ENCODE measurements at places on chromosomes 11 and 22.

DNA sequence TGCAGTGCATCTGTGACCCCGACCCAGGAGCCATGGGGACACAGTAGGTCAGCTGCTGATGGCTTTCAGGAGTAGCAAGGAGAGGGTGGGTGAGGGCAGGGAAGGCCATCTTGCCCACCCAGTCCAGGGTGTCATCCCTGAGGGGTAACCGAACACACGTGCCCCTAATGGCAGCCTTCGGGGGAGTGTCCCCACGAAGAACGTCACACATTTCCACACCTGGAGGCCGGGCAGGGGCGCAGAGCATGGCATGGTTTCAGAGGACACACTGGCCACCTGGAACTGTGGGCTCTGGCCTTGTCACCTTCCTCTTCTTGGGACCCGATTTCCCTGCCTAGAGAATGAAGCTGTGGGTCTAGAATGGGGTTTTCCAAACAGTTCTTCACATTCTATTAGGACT is 19.4 kb upstream of the BAIAP2L2 start:
- no peak for DNase-seq

DNA sequence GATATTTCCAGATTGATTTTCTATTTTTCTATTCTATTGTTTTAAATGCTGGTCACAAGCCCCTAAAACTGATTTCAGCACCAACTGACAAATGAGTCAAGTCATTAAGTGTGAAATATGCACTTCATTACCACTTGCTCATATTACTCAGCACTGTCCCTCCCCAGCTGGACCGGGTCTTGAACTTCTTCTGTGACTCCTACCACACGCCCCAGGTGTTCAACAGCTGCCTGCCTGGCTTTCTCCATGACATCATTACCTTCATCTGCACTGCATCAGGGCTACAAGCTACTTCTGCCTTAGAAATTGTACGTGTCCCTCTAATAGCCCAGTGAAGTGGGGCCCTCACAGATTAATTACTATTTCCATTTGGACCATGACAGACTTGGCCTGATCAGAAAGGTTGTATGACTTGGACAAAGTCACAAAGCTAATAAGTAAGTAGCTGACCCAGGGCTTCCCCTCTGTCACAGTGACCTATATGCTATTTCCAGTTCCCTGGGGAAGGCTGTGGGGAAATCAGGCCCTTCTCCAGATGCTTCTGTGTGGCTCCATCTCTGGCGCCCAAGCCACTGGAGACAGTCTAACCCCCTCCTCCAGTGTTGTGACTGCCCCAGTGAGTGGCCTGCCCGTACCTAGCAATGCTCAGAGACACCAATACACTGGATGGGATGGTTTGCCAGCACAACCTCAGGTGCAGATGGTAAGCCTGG is 18.1 kb downstream of the TBC1D10A start:
- DNase-seq, result no peak

DNA sequence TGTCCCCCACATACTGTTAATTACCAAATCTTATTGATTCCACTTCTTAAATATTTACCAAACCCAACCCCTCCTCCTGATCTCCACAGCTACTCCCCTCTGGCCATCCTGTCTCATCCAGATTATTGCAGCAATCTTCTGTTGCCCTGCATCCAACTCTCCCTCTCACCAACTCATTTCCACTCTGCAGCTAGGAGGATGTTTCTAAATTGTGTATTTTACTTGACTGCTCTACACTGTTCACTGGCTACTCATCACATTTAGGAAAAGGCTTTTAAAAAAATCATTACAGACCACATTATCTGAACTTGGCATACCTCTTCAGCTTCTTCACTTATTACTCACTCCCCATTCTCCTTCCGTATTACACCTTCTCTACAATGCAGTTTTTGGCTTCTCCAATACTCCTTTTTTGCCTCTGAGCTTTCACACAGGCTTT is 117.9 kb downstream of the ATG16L2 start:
- DNase-seq, result no peak

- DNase-seq, result no peak
Measured at GRCh38 chr11:117792992-117793391, 4.0 kb downstream of the DSCAML1 start.

- no peak for DNase-seq
Measured at GRCh38 chr11:96199563-96200025, 143.4 kb downstream of the MAML2 start.

- no peak for DNase-seq
Measured at GRCh38 chr22:36081023-36081431, 52.4 kb upstream of the RBFOX2 start.

- no peak for DNase-seq
Measured at GRCh38 chr11:113667801-113668200, 38.3 kb downstream of the TMPRSS5 start.

DNA sequence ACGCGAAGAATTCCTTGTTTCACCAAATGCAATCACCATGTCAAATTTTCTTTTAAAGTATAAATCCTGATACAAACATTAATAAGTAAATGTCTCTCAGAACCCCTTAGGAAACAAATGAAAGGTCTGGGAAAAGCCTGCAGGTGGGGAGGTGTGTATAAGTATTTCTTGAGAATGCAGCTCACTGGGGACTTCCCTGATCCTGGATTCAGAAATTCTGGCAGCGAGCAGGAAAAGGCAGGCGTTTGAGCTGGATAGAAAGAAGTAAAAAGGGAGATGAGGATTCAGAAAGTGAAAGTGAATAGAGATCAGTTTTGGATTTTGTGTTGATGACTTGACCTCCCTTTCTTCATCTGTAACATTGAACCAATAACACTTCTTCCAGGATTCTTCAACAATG is 68.3 kb upstream of the CTSC start:
- no peak for DNase-seq

DNA sequence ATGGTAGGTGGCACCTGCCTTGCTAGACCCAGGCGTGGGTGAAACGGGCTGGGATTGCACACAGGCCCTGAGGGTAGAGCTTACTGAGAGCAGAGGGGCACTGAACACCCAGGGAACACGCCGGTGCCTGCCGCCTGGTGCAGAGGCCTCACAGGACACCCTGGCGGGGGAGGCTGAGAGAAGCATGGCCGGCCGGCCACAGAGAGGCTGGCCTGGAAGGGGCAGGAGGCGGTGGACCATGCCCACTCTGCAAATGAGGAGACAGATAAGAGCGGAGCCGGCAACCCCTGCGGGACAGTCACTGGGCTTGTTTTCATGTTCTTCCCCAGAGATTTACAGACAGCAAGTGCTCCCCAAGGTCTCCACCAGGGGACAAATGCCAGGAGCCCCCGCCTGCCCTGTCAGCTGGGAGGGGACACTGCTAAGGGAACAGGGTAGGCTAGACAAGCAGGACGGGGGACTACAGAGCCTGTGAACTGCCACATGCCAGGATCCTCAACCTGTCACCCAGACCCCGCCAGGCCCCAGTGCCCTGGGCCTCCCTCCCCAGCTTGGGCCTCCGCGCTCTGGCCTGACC is 38.5 kb upstream of the TCF20 start:
- no peak for DNase-seq

All from activated T-cell treated with anti-CD3 and anti-CD28 coated beads for 1 hour (primary cell).